ENCODE measurements at places on chromosomes 7 and 10.
A peak's percentile ranks its signal among the peaks of the same experiment; 100 is the strongest.

DNA sequence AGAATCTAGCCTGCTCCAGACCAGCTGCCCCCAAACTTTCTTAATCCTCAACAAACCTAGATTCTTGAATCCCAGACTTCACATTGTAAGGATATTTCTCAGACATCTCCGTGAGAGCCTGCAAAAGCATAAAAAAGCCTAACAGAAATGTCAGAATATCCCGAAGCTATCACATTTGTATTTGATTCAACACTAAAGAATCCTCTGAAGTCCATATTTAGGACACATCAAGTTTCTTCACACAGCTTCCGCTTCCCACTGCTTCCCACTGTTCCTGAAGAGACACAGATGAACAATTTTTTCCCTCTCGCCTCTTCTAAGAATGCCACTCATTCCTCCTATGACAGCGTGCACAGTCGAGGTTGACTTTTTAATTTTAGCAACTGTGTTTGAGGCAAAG is 396.2 kb upstream of the IGFBP3 start:
- DNase-seq: no peak

DNA sequence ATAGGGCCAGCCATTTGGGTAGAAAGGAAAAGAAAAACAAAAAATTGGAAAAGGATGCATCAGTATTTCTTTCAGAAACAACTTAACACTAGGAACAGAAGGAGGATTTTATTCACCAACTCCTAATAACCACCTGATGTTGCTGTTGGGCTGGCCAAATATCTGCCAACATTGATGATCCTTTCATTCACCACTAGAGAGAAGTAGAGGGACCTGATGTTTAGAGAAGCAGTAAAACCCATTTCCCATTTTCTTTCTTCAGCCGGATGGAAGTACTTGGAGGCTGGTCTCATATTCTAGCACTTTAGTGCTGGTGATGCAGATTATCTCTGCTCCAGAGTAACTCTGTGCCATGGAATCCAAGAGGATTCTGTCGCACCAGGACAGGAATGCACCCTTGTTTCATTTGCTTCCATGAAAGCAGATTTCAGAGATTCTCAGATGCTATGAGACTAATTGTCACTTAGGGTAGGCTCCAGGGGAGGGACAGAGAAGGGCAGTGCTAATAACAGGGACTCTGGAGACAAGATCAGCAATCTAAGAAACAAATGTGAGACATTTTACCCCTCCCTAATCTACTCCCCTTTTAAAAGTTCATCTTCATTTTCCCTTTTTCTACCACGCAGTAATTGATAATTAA is 3.1 kb downstream of the KLLN start:
- DNase-seq: peak; percentile 76

DNA sequence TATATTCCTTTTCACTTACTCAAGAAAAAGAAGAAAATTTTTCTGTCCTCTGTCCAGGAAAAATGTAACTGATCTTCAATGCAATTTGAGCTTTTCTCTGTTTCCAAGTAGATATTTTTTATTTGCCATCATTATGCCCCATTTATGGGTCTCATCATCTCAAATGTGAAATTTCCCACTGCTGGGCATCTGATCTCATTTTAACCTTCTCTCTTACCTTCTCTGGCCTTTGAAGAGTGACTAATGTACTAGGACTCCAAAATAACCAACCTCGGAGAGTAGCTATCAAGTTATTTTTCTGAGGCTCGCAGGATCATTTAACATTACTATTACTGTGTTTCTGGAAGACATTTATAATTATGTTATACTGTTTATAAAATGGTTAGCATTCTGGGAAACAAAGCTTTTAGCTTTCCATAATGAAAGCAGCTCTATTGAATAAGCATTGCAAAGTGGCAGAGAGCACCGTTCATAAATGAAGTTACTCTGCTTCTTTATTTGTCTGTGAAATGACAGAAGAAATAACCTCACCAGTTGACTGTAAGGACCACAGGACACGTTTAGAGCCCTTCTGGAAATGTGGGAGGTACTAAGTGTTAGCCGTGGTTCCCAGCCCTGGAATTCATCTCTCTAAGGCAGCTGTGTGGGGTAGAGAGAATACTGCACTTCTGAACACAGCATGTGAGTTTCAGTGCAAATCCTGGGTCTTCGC is 33.3 kb upstream of the NMT2 start:
- DNase-seq: no peak

GRCh38 chr7:143408686-143409561 is at the start of gene EPHA1:
Gene EPHA1, minus strand, starts transcription at chr7:143408856. Its CDS starts 51 bp downstream, at chr7:143408805.
- DNase-seq: peak; percentile 79

- DNase-seq: no peak
Observed at GRCh38 chr10:17787087-17787961, 21.8 kb upstream of the MRC1 start.

DNA sequence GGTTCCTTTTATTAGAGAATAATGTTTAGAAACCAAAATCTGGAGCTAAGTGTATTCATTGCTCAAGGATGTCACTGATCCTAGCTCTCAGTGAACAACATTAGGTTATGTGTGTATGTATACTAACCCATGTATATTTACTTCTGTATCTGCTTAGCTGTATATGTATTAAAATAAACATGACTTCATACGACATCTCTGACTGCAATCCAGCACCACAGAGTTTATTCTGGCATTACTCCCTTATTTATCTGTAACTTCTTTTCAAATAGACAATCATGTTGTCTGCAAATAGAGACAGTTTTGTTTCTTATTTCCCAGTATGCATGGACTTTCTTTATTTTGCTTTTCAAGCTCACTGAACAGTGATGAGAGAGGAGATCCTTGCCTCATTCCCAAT is 441.0 kb upstream of the NFE2L3 start:
- no peak for DNase-seq

GRCh38 chr10:131121511-131122035 is 189.9 kb downstream of the TCERG1L start:
- DNase-seq: no peak

DNA sequence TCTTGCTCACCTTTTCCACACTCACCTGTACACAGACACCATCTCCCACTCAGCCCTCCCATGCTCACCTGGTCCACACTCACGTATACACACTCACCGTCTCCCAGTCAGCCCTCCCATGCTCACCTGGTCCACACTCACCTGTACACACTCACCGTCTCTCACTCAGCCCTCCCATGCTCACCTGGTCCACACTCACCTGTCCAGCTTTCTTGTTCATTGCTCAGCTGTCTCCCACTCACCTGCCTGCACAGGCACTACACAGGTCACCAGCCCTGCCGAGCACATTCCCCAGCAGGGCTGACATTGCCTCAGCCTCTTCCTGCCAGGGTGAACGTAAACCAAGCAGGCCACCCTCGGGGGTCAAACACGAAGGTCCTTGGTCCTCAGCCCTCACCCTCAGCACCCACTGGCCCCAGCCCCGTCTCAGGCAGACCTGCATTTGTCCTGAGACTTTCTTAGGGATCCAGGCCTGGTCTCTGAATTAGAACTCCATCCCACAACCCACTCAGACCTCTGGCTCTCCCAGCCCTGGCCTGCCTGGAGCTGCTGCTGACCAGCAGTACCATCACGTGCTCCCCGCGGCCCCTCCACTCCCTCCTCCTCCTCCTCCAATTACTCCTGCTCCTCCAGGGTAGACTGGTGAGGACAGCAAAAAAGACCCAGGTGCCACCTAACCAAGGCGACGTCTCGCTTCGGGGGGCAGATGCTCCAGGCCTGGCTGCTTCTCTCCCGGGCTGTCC is 12.8 kb upstream of the DNAAF5 start:
- no peak for DNase-seq

GRCh38 chr7:50835156-50835555 is 52.5 kb upstream of the GRB10 start:
- no peak for DNase-seq

DNA sequence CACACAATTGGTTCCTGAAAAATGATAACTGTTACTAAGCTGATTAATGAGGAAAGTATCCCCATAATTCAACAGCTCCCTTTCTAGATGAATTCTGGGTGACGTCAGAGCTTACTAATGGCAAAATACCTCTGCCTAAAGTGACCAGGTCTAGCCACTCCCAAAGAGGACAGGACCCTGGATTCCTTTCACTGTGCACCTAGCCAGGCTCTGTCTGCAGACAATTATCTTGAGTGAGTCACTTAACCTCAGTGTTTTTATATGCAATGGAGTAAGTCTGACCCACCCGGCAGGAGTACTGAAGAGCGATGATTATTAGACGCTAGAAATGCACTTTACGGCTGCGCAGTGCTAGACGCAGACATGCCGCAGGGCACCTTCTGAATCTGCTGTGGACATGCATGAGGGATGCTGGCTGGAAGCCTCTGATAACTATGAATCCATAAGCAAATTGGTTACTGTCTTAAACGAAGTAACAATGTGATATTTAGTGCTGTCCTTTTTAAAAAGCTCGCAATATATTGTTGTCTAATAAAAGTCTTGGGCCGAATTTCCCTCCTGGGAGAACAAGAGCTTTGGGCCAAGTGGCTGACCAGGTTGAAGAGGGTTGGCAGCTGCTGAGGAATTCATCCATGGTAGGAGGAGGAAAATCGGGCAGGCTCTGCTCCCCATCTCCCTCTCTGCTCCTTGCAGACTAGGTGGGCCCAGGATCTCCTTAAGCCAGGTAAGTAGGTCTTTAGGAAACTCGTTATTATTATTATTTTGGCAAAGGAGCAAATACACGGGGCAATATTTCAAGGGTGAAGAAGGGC is 4.6 kb upstream of the INPP5A start:
- DNase-seq: no peak

- DNase-seq: no peak
Observed at GRCh38 chr10:103545771-103546281, 52.3 kb downstream of the NEURL1 start.

DNA sequence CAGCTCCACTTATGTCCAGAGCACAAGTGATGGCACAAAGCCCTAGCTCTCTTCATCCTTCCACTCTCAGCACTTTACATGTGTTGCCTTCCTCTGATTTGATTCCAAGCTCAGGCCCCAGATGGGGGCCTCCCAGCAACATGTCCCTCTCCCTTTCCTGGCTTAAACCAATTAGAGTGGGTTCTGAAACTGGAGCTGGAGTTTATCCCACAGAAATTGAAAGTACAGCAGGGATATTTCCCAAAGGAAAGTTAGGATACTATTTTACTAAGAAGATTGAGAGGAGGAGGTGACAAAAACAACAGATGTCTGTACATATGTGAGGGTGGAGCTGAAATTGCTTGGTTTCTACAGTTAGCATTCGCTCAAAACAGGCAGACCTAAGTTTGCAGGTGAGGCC is 724.6 kb downstream of the AUTS2 start:
- no peak for DNase-seq

GRCh38 chr7:1121886-1122831 is 34.2 kb downstream of the GPER1 start:
- no peak for DNase-seq

GRCh38 chr7:100576384-100576993 is 2.8 kb upstream of the SAP25 start:
- DNase-seq: no peak

DNA sequence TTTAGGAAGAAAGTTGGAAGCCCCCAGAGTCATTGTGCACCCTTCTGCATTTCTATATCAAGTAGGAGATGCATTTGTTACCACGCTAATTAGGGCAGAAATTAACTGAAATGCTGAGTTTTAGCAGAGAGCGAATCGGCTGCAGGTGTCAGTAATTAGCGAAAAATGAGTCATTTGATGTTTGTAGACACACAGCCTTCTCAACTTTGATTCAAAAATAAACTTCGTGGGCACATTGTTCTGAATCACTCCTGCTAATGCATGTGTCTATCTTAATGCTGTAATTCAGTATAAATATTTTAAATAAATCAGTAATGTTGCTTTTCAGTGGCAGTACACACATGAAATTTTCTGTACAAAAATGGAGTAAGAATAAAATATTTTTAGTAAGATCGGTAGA is 109.5 kb upstream of the CARD11 start:
- DNase-seq: no peak

DNA sequence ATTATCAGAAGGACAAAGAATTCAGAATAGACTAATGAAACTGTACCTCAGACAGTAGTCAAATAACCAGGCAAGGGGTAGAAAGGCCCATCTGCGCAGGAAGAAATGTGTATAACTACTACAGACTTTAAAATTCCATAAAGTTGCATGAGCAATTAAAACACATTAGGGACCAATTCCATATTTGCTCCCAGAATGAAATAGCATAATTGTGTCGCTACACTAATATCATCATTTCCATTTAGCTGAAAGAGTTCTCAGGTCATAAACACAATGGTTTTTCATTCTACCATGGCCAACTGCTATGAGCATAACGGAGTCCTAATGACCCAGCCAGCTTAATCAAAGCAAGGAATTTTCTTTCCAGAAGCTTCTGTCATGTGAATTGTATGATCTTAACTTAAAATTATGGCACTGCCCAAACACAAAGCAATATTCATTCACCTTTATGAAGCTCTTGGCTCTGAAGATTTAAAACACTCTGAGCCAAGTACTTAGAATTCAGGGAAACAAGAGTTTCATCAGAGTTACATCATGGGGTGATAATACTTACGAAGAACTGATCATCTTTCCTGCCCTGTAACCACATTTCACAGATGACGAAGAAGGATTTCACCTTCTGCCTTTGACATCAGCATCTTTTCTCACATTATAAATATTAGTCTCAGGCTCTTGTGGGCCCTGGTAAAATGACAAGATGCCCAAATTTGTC is 98.1 kb upstream of the DOCK1 start:
- no peak for DNase-seq

- DNase-seq: no peak
Observed at GRCh38 chr7:108808549-108809266, 239.0 kb downstream of the DNAJB9 start.

- DNase-seq: no peak
Observed at GRCh38 chr7:99782012-99782953, 1.7 kb downstream of the CYP3A4 start.

DNA sequence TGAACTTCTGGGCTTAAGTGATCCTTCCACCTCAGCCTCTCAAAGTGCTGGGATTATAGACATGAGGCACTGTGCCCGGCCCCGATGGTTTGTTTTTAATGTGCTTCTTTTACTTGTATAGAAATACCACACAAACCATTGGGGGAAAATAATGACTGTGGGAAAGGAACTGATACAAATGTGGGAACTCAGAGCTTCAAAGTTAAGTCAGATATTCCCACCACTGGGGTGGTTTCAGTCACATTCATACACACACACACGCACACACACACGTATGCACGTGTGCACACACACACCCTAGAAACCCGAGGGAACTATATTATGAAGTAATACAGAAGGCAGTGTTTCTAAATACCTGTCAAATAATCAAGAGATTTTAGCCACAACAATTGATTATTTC is 17.0 kb downstream of the CPA4 start:
- no peak for DNase-seq

DNA sequence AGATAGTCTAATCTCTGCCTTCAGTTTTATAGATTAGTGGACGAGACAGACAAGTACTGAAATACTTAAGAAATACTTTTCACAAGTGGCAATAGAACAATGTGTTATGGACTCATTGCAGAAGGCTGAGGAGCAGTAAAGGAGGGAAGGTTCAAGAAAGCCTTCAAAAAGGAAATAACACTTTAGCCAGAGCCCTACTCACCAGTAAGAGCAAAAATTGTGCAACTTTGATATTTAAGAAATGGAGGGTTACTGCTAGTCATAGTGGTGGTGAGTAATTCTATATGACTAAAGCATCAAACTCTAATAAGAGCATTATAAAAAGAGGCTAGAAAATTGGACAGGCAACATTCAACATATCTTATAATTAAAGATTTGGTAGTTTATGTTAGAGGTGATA is 28.8 kb downstream of the PTPN12 start:
- DNase-seq: no peak

Measured in CD4-positive, alpha-beta T cell treated with Interleukin-21 for 1 hour (primary cell).